Coronary artery (tissue), 2 donors: ENCODE measurements at places on chromosomes 3 and 15.

- DNase-seq, result no peak
Measured at GRCh38 chr15:28907338-28907960, 21.7 kb downstream of the APBA2 start.

DNA sequence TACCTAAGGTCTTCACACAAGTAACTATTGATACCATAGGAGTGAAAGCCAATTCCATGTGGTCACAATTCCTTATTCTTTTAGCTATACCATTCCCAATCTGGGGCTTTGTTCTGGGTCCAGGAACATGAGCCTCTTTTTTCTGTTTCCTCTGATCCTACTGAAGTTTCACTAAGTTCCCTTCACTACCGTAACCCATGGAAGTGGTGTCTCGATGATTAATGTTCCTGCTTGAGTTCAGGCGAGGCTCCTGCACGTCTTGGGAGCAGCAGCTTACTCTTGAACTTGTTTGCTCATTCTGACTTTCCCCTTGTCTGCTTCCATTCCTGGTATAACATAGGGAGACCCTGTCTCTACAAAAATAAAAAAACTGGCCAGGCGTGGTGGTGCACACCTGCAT is 23.6 kb downstream of the ZNF592 start:
- DNase-seq, result no peak

GRCh38 chr3:28835249-28835648 is 445.6 kb upstream of the RBMS3 start:
- no peak for DNase-seq

DNA sequence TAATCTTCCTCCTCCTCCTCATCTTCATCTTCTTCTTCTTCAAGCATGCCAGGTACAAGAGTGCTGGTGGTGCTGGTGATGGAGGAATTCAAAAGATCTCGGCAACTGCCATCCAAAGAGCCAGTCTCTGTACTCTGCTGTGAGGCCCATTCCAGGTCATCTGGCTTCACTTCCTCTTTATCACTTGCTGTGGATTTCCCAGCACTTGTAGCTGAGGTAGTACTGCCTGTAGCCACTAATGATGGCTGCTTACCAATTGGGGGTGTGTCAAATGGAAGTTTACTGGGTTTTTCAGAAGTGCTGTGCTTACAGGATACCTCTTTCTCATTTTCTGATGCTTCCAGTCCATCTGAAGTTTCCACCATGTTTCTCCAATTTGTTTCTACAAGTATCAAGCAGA is 28.8 kb upstream of the SHC4 start:
- DNase-seq, result no peak

- DNase-seq, result no peak
Measured at GRCh38 chr3:120469882-120470301, 19.1 kb upstream of the FSTL1 start.
